AG20443 (cell line): ENCODE measurements at places on chromosomes 7 and 10.
A peak's percentile ranks its signal among the peaks of the same experiment; 100 is the strongest.

GRCh38 chr10:30784897-30785605 is 155.5 kb upstream of the LYZL2 start:
- DNase-seq, result peak; percentile 84

DNA sequence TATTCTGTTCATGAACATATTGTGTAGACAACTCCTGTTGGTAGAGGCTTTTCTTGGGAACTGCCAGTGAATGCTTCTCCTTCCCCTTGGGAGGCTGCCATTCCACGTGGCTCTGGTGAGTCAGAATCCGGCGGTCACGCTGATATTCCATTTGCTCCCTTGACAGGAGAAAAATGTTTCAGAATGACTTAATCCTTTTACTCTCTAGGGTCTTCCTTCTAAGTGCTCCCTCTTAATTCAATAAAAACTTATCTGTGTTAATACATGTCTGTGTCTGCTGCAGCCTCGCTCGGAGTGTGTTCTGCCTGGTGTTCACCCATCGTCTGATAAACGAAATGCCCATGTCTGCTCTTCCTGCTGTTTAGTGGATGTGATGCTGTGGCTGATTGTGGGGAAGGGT is 278.6 kb downstream of the ARHGAP12 start:
- peak; percentile 88 for DNase-seq

DNA sequence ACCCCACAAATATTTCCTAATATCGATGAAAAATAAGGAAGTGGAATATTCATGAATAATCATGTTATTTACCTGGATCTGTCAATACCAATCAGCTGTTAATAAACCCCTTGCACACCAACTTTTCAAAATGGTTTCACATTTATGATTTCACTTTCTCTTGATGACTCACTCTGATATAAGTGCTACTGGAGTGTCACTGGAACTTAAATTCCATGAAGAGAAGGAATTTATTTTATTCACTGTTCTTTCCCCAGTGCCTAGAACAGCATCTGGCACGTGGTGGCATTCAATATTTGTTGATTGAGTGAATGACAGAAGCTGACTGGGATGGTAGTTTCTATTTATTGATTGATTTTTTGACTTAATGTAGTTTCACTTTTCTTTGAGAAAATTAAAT is 3.5 kb upstream of the ENO4 start:
- no peak for DNase-seq

GRCh38 chr7:108054537-108054936 is 51.6 kb upstream of the LAMB1 start:
- no peak for DNase-seq

GRCh38 chr10:60739558-60739957 is 38.7 kb upstream of the CDK1 start:
- no peak for DNase-seq

GRCh38 chr7:18421297-18422002 is 74.1 kb upstream of the HDAC9 start:
- no peak for DNase-seq

- no peak for DNase-seq
Observed at GRCh38 chr7:110623436-110623835, 467.5 kb upstream of the LRRN3 start.

DNA sequence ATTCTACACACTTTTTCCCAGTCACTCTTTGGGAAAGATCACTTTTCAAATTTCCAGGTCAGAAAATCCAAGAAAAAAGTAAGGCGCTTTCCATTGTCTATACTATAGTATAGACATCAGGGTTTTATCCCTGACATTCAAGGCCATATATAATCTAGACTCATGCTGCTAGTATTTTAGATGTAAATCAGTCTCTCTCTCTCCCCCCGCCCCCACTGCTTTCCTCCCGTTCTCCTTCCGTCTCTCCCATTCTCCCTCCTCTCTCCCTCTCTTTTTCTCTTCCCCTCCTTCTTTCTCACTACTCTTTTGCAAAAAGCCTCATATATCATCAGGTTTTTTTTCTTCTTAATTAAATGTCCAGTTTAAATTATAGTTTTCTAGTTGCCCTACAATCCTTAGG is 154.8 kb downstream of the PHF14 start:
- no peak for DNase-seq

GRCh38 chr7:17369691-17370426 is 71.4 kb downstream of the AHR start:
- DNase-seq, result peak; percentile 69

DNA sequence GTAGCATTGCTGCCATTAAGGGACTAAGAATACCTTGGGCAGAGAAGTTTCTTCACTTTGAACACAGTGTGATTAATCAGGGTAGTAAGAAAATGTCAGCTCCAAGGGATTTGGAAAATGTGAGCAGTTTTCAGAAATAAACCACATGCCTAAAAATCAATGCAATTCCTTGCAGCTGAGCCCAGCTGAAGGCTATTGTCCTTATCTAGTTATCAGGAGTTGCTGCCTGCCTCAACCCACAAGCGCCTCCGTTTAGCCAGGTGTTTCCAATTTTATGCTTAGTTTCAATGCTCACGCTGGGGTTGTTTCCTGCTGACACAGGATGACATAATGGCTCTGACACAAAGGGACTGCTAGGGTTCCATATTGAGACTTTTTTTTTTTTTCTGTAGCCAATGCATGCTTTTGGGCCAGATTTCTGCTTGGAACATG is 132.3 kb upstream of the ANK3 start:
- peak; percentile 54 for DNase-seq

DNA sequence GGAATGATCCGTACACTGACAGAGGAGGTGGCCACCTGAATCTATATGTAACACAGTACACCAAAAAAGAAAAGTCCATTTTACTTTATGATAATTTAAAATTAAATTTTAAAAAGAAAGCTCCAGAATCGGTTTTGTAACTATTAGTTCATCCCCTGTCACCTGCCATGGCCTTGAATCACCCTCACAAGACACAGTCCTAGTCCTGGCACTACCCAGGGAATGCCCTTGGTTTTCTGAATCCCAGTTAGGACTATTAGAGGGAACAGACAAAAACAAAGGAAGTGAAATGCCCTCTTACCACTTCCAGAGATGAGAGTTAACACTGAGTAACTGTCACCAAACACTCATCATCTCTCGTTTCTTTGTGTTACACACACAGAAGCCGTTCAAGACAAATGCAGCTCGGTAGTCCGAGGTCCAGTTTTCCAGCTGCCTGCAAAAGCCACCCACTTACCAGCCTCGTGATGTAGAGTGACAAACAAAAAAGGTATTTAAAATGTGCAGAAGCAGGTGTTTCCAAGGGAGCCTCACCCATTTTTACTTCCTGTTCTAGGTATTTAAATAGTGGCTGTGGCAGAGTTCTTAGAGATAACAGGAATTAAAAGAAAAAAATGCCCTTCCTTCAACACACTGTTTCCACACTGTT is 6.1 kb downstream of the PTPRN2 start:
- DNase-seq, result no peak

GRCh38 chr10:69578508-69578991 is 5.3 kb upstream of the NEUROG3 start:
- DNase-seq, result no peak

- DNase-seq, result no peak
Observed at GRCh38 chr10:56505555-56505954, 144.5 kb upstream of the ZWINT start.

- peak; percentile 20 for DNase-seq
Observed at GRCh38 chr7:106317971-106318370, 33.2 kb upstream of the NAMPT start.

GRCh38 chr10:50561266-50561665 is 62.5 kb downstream of the SGMS1 start:
- peak; percentile 87 for DNase-seq

- DNase-seq, result no peak
Observed at GRCh38 chr10:69758310-69758728, 43.4 kb upstream of the COL13A1 start.

- DNase-seq, result no peak
Observed at GRCh38 chr7:45592230-45592991, 18.2 kb downstream of the ADCY1 start.

DNA sequence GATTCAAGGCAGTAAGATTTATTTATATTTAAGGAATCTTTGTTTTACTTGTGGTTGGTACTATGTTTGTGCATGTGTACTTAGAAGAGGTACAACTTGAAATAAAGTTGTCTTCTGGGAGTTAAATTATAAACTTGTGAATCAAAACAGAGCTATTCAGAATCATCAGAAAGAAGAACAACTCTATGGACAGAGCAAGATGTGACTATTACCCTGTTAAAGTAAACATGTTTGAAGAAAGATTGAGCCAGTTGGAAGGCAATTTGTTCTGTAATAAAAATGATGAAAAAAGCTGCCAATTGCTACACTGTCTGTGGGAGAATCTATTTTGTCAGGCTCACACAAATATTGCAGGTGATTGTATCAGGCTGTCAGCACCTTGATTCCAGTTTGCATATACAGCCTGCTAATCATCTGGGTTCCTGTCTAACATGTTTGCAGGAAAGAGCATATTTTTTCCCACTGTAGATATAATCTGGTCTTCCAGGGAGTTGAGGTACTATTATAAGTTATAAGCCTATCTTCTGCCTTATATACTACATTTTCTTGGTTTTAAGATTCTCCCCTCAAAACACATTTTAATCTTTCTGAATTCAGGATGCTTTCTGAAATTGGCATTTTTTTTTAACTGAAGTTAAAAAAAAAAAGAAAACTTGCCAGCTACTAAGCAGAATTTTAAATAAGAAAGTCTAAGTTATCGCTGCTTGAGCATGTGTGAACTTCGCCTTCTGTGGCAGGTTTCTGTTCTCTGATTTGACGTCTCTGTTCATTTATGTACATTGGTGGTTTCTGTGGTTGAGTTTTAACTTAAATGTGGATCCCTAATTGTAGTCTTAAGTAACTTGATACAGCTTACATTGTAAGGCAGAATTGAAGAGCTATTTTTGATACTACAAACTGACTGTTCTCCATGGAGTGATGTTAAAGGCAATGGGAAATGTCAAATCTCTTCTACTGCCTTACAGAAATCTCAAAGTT is 46.0 kb downstream of the ZNRF2 start:
- no peak for DNase-seq

GRCh38 chr7:2608921-2609411 is 22.8 kb upstream of the TTYH3 start:
- no peak for DNase-seq
